Activated CD4-positive, alpha-beta T cell treated with anti-CD3 and anti-CD28 coated beads for 1 hour (primary cell): ENCODE measurements at places on chromosomes 7 and 10.

GRCh38 chr7:40439686-40440085 is 304.9 kb downstream of the SUGCT start:
- no peak for DNase-seq

GRCh38 chr10:71045204-71045809 is 156.9 kb upstream of the PCBD1 start:
- no peak for DNase-seq

DNA sequence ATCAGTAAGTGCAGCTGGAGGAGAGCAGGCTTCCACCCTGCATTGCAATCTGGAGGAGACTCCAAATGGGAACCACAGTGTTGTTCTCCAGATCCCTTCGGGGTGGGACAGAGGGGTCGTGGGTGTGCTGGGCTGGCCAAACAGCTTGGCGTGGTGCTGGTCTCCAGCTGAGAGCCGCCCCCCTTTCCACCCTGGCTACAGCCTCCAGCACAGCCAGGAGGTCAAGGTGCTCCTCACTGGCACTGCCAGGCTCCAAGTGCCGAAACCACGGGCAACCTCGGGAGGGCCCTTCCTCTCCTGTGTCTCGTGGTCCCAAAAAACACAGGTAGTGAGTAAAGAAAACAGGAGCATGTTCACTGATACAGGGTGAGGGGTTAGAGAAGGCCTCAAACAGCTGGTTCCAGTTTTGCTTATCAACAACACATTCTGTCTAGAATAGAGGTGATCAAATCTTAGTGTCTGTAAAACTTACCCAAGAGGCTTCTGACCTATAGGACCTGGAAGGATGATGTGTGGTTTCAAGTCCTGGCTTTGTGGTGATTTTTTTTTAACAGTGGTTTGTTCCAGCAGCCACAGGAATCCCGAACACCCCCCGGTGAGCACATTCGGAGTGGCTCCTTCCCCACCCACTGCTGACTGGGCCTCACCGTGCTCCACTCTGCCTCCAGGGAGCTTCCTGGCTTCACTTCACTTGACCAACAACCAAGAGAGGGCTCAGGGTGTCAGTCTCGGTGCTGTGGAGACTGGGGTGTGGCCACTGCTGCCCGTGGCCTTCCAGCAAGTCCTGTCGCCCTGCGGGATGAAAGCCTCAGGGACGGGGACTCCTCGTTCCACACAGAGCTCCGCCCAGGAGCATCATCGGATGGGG is 31.2 kb upstream of the EN2 start:
- DNase-seq: no peak

DNA sequence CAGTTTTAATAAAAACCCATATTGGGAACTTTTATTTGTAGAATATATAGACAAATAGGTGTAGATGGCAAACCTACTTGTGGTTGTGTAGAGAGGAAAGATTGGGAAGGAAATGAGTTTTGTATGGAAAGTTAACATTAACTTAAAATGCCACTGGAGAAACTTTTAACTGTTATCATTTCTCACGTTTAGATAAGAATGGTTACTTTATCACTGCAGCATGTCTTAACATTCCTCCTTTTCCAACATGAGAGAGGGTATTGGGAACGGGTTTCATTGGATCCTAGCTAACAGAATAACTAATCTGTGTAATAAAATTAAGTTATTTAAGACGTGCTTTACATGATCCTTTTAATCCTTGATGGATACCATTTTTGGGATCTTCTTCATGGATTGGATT is 1.8 kb downstream of the LUC7L2 start:
- no peak for DNase-seq

DNA sequence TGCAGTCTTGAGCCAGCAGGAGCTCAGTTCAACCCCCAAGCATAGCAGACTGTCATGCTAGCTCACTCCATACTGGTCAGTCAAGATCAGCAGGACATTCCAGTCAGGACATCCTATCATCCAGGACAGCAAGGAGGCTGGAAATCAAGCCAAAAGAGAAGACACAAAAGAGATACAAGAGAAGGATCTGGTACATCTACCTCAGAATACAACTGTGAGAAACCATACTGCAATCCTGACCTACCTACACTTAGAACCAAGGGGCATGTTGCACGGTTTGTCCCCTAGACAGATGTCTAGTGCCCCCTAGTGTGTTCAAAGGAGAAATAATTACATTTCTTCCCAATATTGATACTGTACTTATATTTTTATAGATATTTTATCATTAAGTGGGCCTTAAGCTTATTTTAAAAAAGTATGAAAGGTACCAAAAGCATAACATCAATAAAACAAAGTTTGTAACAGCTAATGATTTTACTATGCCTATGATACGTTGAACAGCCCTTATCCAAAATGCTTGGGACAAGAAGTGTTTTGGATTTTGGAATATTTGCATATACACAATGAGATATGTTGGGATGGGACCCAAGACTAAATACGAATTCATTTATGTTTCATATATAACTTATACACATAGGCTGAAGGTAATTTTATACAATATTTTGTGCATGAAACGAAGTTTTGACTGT is 26.7 kb downstream of the ERCC6 start:
- no peak for DNase-seq

DNA sequence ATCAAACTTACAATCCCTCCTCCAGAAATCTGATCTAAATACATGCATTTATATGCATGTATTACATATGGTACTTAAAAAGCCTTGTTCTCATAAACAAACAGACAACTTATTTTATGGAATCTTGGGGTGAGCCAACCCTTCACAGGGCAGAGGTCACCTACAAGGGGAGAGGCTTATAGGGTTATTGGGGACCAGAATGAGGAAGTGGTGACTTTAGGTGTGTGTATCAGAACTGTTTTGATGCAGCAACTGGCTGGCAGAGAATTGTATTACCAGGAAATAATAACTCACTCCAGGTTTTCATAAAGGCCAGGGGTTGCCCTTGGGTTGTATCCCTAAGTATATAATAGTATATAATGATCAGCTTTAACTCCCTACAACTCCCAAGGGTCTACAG is 91.1 kb downstream of the SVIL start:
- no peak for DNase-seq

DNA sequence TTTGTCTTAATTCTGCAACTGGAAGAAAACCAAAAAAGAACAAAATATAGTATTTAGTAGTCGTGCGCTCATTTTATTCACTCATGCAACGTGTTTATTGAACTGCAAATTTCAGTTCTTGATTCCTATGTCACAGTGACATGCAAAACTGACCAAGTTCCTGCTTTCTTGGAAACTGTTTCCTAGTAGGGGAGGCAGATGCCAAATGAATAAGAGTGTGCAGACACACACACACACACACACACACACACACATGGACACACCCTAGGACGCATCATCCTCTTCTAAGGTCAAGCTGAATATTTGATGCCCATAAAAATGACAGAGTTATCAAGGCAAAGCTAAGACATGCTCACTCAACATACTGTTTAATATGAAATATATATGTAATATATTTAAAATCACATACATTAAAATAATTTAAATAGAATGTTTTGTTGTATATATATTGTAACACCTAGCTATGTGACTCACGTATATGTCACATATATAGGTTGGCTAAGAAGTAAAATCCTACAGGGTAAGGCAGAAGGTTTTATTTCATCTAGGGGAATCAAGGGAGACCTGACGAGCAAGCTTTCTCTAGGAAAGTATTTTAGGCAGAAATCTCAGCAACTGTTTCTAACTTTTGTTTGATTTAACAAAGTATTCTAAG is 79.6 kb downstream of the SVIL start:
- no peak for DNase-seq

DNA sequence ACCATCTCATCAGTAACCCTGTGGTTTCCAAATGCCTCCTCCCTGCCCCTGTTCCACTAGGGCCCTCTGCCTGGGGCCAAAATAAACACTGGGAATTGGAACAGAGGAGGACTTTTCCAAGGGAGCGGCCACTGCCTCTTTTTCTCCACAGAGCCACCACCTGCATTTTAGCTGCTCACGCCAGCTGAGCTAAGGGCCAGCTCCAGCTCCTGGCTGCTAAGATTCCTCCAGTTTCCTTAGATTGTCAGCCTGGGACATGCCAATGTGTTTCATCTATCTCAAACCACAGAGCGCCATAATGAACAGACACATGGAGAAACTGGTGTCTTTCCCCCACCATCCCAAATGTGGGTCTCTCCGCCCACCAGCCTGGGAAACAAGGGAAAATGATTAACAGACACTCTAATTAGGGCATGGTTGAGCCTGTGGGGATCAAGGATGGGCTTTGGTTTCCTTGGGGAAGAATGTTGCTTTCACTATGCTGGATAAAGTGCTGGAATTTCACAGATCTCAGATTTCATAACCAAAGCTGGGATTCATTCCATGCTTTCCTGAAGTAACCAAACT is 52.2 kb downstream of the ASB13 start:
- DNase-seq: no peak

GRCh38 chr10:101092881-101093354 is 31.1 kb downstream of the KAZALD1 start:
- DNase-seq: no peak

- no peak for DNase-seq
Observed at GRCh38 chr7:11742496-11742895, 89.5 kb downstream of the THSD7A start.

GRCh38 chr7:129343099-129343700 is 91.0 kb upstream of the STRIP2 start:
- no peak for DNase-seq

- no peak for DNase-seq
Observed at GRCh38 chr10:60236869-60237524, 152.7 kb downstream of the ANK3 start.
